ENCODE measurements at places on chromosomes 13 and 19. TPM values are rescaled to one million over a fixed set of nuclear protein-coding genes. Genes with fewer than 3 reads are reported as not detected.

Gene STOML3
- total RNA-seq = not detected

Gene LILRB4
- total RNA-seq = 0.67 TPM

Gene LILRA6
- total RNA-seq = 0.32 TPM

Gene ADGRE3
- not detected for total RNA-seq

Gene TMEM190
- not detected for total RNA-seq

Gene DNAJC15
- total RNA-seq = 9.6 TPM

Gene CEACAM7
- 2.2 TPM for total RNA-seq

- no peak for DNase-seq
Observed at GRCh38 chr19:55016017-55016416, 22.0 kb downstream of the GP6 start.

GRCh38 chr19:19259741-19260140 lies 13.4 kb downstream of the TM6SF2 start:
- no peak for DNase-seq

DNA sequence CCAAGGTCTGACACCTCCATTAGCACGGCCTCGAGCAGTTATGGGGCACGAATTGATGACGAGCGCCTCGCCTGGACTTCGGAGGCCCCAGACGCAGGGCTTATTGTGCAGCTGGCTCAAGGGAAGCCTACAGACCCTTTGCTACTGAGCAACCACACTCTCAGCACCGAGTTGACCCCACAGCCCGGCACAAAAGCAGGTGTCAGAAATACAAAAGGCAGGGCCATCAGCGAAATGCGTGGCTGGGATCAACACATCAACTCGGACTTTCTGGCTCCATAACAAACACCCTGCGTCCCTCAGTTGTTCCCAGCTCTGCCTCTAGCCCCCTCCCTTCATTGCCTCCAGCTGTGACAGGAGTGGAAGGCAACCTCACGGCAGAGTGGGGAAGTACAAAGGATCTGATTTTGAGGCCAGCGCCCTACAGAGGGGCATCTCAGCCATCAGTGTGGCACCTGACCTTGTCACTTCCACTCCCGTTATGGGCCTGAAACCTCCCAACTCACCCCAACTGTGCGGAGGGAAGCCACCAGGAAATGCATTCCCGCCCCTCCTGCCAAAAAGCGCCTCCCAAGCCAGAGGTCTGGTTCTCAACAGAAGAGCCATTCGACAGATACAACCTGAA lies 18.0 kb downstream of the PEPD start:
- DNase-seq = no peak

GRCh38 chr13:40485611-40486517 lies 180.6 kb downstream of the FOXO1 start:
- no peak for DNase-seq

DNA sequence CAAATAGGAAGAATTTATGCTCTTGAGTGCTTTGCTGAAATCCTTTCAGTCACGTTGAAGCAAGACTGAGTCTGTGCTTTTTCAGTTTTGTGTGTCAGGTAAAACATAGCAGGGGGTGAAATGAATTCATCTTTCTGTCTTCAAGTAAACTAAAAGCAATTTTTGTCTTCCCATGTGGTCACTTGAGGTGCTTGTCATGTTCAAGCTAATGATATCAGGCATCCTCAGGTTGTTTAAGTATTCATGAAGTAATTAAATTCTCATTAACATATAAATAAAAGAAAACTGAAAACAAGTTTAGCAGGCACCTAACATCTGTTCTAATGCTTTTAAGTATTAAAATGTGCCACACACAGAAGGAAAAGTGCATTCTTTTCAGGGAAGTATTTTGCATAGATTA lies 2701.3 kb downstream of the PCDH9 start:
- DNase-seq = no peak

GRCh38 chr13:76086729-76087128 lies 450.6 kb downstream of the LMO7 start:
- DNase-seq = no peak

DNA sequence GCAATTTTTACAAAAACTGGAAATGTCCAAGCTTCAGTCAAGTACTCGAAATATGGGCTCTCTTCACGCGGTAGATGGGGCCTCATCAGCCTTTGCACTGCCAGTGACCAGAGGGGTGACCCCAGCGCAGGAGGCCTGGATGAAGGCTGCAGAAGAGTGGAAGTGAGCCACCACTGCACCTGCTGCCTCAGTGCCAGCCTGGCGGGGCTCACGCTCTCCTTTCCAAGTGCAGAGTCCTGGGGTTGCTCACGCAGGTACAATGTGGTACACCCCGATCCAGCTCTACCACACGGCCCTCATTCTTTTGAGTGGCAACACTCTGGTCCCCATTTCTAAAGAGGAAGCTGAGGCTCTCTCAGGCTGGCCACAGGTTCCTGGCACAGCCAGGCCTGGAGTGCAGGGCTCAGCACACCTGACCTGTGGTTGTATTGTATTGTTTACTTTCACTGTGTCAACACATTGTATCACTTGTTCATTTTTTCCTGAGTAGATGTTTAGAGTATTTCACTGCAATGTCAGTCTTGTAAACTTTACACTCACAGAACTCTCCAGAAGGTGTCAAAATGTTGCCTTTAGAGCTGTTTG lies 97.3 kb upstream of the SOX1 start:
- DNase-seq = no peak

DNA sequence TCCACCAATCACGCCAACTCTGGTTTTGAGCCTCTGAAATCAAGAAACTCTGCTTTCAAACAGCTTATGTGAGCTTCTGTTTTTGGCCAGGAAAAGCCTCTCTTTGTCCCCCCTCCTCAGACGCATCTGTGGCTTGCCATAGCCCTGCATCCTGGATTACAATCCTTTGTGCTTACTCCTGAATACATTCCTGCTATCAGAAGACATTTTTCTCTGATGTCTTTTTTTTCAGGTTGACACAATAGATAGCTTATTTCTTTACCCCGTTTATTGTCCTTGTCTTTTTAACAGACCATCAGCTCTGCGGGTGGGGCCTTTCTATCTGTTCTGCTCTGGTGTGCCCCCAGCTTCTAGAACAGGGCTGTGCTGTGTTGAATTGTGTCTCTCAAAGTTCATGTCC lies 11.0 kb downstream of the PNMA8B start:
- DNase-seq = no peak

- DNase-seq = no peak
Observed at GRCh38 chr19:40641281-40641680, 40.1 kb downstream of the LTBP4 start.

GRCh38 chr19:19627621-19628500 lies at the start of gene LPAR2:
TSS of gene LPAR2 (minus strand) at chr19:19628220. CDS start at chr19:19627275, 945 bp downstream.
- peak; percentile 72 for DNase-seq

DNA sequence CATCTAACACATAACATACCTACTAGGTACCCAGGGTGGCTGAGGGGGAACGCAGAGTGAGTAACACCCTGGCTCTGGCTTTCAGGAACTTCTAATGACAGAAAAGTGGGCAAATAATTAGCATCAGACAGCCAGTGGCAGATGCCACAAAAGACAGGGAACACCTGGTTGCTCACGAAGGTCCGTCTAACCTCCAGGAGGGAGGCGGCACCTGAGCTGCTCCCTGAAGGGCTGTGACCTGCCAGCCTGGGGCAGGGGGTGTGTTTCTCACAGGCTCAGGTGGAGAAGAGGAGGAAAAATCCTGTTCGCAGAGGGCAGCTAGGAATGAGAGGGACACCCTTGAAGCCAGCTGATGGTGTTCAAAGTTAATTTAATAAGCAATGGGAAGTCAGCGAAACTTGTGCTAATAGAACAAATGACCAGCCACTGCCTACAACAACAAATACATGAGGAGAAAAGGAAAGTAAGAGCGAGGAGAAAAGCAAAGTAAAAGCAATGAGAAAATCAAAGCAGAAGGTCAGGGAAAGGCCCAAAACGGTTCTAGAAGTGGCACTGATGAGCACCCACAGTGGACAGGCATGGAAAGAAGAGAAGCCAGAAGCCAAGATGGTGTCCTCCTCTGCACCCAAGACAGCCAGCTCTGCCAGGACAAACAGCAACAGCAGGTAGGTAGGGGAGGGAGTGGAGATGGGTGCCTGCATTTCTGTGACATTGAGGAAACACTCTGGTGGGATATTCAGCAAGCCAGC lies 87.3 kb downstream of the STK24 start:
- no peak for DNase-seq

DNA sequence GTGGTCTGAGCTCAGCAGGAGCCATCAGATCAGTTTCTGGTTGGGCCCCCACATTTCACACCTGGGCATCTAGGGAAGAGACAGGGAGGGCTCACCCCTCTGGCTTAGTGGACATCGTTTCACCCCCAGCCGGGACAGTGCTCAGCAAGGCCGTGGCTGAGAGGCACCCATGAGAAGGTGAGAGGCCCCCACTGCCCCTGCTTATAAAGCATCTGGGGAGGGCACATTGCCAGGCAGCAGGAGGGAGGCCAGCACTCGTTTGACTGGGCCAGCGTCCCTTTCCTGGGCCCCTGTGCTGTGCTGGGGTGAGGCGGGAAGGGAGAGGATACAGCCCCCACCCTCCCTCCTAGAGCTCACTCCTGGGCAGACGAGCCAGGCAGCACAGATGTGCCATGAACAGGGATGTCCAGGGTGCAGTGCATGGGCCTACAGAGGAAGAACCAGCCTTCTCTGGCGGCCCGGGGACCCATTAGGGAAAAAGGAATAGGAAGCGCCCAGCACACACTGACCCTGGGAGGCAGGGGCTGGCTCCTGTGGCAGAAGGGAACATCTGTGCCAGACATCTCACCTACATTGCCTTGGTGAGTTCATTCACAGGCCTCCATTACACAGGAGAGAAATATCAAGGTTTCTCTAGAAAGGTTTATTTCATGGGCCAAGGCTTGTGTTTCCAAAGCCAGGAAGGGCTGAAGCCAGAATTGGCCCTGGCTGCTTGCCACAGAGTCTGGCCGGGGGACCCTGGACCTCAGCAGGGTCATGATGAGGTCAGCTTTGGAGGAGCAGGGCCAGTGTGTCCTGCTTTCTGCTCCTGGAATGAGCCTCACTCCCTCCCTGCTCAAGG lies 7.7 kb downstream of the AP1M1 start:
- no peak for DNase-seq

- no peak for DNase-seq
Observed at GRCh38 chr13:112219740-112220139, 152.8 kb downstream of the SOX1 start.

- DNase-seq = no peak
Observed at GRCh38 chr13:64753233-64754000, 2476.7 kb downstream of the PCDH9 start.

- DNase-seq = peak; percentile 68
Observed at GRCh38 chr19:55156202-55157063, 1.1 kb downstream of the TNNI3 start.

DNA sequence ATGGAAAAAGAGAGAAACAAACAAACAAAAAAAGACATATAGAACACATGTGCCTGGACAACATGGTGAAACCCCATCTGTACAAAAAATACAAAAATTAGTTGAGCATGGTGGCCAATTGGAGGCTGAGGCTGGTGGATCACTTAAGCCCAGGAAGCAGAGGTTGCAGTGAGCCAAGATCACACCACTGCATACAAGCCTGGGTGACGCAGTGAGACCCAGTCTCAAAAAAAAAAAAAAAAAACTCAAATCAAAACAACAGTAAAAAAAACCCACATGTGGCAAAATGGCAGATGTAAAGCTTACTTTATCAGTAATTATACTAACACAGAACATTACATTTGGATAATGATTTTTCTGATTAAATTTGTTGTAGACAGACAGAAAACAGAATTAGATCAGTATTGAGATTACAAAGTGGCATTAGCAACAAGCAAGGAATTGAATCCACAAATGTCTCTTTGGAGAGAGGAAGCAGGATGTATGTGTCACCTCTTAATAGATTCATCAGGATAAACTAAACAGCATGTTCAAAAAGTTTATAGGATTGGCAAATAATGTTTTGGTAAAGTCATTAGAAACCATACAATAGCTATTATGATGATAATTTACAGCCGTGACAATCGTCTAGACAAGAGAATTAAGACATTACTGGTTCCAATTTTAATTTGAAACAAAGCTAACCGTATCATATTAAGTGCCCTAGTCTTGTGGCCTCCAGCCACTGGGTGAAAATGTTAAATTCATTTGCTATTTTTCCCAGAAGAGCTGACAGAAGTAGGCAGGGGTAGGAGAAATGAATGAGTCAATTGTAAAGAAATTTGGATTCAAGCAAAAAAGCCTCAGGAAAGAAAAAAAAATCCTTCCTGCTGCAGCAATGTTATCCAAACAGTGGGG lies 206.0 kb downstream of the FGF14 start:
- no peak for DNase-seq
